Hematopoietic multipotent progenitor cell treated with erythropoietin and hydrocortisone succinate and interleukin-3 and kit ligand, for 4 days (in vitro differentiated cells): ENCODE measurements at places on chromosomes 2 and 18.
A peak's percentile ranks its signal among the peaks of the same experiment; 100 is the strongest.

DNA sequence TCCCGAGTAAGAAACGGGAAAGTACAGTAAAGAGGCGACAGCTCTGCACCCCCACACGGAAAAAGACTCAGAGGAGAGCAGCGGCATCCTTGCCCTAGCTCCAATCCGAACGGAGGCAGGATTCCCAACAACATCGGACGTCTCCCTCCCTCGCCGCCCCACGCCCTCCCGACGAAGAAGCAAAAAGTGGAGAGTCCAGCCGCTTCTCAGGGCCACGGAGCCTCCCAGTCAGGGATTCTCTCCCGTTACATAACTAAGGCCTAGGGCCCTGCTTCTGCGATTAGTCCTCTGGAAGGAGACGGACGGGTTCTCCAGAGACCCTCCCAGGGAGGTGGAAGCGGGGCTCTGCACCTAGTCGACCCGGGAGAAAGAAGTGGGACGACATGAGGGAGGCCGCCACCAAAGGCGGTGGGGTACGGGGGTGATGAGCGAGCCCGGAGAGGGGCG, 587 bp downstream of the SUMO1 start:
- DNase-seq = peak; percentile 52

DNA sequence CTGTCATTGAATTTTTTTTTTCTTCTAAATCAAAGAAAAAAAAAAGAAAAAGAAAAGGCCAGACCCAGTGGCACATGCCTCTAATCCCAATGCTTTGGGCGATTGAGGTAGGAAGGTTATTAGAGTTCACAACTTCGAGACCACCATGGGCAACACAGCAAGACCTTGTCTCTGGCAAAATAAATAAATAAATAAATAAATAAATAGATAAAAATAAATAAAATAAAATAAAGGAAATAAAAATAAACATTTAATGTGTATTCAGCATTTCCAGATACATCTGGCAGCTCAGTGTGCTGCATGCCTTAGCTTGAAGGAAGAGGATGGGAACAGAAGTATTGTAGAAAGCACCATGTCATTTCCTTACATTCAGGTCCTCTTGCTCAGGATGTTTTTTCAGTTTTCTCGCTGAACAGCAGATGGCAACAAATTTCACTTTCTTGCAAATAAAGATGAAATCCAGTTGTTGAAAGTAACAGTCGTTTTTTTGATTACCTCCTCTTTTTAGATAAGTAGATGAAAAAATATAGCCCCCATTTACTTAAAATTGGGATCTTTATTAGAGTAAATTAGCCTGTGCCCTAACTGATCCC, 25.7 kb upstream of the FAM178B start:
- peak; percentile 86 for DNase-seq

DNA sequence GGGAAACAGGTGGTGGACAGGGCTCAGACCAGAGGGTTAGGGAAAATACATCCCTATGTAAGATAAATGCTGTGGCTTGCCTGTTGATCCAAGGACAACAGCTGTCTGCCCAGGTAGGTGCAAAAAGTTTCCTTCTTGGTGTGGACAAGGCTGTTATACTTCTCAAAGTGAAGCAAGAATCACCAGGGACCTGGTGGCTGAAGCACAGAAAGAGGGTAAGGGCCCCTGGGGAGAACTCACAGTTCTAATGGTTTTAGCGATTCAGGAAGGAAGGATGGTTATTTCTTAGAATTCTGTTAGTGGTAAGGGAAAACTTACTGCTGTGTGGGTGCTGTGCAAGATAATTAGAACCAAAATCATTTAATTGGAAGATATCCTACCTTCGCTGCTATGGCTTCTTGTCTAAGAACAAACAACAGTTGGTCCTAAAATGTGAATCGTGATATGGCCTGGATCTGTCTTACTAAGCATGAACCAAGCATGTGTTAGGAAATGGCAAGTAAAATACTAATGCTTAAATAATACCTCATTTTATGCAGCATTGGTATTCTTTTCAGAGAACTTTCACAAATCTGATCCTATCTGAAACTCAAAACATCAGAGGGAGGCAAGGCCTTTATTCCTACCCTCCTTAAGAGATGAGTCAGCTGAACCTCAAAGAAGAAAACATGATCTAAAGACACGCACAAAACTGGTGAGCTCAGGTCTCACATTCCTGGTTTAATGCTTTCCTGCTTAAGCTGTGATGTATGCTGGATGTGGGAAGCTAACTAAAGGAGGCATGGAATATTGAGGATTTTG, 159.2 kb upstream of the THUMPD2 start:
- no peak for DNase-seq

DNA sequence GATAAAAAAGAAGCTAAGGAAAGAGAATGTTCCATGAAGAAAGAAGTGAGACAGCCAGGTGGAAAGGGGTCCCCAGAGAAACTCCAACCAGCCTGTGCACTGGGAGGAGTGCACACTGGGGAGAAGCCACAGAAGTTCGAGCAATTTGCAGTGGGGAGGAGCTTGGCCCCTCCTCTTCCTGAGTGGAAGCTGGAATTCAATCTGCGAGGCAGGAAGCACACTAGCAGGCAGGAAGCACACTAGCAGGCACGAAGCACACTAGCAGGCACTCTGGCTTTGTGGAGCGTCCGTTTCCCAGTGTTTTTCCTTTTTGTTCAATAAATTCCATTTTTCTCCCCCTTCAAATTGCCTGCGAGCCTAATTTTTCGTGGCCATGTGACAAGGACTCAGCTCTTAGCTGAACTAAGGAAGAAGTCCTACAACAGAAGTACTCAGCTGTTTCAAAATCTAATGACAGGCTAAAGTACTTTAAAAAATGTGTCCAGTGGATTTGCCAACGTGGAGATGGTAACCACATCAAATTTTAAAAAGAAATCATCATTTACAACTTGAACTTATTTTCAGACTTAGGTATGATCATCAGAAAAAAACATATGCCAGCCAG, 21.4 kb upstream of the SPIRE1 start:
- DNase-seq = peak; percentile 63

GRCh38 chr2:196331143-196331542, 159.8 kb upstream of the STK17B start:
- peak; percentile 83 for DNase-seq

GRCh38 chr18:79930020-79930642, 21.3 kb downstream of the SLC66A2 start:
- peak; percentile 52 for DNase-seq

- DNase-seq = no peak
These were observed 6.5 kb upstream of the IFIH1 start for GRCh38 chr2:162324953-162325352.

DNA sequence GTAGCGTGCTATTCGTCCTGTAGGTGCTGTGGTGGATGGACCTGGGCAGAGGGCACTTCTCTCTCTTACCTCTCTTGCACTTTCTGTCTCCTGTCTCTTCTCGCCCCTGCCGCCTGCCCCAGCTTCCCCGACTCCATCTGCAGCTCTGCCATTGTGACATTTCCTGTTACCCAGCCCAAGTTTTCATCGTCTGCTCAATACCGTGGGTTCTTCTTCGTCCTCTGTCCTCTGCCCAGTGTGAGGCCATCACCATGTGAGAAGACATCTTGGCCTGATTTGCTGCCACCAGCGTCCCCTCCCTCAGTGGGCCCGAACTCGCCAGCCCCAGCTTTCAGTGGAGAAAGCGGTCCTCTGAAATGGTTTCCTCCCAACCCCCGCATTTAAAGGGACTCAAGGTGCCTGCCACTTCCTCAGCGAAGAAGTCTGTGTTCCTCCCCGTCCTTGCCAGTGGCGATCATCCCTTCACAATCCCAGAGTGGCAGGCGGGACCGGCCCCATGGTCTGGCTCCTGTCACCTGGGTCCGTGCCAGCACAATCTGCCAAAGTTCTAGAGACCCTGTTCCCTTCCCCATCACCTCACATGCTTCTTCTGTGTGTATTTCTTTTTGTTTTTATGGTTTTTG, 18.0 kb downstream of the TGOLN2 start:
- peak; percentile 47 for DNase-seq

- DNase-seq = no peak
These were observed 176.4 kb upstream of the ID2 start for GRCh38 chr2:8505311-8505920.

GRCh38 chr2:12881952-12882351, 165.2 kb downstream of the TRIB2 start:
- peak; percentile 16 for DNase-seq

GRCh38 chr2:101200676-101201075, 49.5 kb upstream of the TBC1D8 start:
- DNase-seq = no peak

DNA sequence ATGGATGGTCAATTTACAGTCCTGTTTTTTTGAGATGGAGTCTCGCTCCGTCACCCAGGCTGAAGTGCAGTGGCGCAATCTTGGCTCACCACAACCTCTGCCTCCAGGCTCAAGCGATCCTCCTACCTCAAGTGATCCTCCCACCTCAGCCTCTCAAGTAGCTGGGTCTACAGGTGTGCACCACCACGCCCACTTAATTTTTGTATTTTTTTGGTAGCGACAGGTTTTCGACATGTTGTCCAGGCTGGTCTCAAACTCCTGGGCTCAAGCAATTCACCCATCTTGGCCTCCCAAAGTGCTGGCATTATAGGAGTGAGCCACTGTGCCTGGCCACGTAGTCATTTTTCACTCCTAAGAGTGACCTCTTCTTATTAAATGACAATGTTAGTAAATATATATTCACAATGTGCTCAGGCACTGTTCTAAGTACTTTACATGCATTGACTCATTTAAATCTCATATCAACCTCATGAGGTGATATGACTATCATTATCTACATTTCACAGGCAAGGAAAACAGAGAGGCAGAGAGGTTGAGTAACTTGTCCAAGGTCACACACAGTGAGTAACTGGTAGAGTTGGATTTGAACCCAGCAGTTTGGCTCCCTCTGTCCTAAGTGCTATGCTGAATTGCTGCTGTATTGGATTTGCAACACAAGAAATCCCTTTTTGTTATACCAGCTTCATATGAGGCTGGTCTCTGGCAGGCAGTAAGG, 5.6 kb upstream of the DIS3L2 start:
- no peak for DNase-seq

DNA sequence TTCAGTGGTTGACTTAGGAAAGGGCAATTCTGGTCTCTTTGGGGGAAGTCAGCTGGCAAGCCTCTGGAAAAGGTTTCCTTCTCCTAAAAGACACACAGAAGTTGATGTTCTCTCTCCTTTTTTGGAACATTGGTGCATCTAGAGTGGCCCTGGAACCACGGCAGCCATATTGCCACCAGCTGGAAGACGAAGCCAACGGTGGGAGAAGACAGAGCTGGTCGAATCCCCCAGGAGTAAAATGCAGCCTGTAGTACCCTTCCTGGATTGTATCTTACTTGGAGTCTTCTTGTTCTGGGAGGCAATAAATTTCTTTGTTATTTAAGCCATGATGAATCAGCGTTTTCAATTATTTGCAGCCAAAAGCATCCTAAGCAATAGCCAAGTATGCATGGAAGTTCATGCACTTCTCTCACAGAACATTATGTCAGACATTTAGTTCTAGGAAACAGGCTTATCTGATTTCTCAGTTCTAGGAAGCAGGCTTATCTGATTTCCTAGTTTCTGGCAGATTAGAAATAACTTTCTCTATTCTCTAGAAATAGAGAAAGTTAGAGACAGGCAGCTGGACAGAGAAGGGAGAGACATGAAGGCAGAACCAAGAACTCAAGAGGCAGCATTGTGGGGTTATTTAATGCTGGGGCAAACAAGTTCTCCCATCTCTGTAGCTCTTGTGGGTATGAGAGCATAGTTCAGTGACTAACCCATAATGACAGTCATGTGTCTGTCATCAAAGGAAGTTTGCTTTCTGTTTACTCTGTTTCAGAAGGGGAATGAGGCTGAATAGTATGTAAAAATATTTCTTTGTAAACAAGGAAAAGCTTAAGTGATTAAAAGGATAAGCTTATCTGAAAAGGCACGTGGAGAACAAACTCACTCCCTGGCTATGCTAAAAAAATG, 40.5 kb upstream of the NABP1 start:
- peak; percentile 72 for DNase-seq

DNA sequence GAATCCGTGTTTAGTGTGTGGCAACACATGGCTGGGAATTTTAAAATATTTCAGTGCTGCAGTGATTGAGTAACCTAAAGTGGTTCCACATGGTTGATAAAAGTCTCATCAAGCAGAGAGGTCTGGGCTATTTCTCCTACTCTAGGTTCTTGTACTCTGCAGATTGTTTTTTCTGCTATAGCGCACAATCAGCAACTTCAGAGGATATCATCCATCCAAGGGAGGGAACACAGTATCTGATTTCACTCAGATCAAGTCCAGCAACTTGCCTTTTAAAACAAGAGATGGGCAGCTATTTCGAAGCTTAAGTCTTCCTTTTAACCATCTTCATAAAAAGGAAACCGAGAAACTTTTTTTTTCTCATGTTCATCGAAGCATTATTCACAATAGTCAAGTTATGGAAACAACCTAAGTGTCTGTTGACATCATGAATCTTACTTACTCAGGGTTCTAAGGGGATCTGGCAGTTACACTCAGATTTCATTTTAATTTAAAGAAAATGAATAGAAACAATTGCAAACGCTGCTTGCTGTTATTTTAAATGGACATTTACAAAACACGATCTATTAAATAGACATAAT, 172.7 kb upstream of the TRIB2 start:
- no peak for DNase-seq

DNA sequence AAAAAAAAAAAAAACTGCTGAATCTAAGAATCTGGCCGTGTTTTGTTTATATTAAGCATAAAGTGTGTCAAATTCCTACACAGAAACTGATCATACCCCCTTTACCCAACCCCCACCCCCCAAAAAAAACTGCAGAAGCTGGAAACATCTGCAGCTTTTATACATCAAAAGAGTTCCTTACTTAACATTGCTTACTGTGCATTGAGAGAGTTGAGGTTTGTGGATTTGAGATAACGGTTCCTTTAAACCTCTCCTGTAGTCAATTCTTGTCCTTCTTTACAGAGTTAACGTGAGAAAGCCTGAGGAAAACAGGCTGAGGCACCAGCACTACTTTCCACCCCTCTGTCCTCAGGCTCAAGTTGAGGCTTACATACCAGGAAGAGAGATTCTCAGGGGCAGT, 34.5 kb downstream of the FRZB start:
- DNase-seq = no peak

- no peak for DNase-seq
These were observed 5.7 kb downstream of the MCM6 start for GRCh38 chr2:135870571-135870970.

GRCh38 chr2:11342551-11343367, 1.7 kb downstream of the ROCK2 start:
- DNase-seq = peak; percentile 48

DNA sequence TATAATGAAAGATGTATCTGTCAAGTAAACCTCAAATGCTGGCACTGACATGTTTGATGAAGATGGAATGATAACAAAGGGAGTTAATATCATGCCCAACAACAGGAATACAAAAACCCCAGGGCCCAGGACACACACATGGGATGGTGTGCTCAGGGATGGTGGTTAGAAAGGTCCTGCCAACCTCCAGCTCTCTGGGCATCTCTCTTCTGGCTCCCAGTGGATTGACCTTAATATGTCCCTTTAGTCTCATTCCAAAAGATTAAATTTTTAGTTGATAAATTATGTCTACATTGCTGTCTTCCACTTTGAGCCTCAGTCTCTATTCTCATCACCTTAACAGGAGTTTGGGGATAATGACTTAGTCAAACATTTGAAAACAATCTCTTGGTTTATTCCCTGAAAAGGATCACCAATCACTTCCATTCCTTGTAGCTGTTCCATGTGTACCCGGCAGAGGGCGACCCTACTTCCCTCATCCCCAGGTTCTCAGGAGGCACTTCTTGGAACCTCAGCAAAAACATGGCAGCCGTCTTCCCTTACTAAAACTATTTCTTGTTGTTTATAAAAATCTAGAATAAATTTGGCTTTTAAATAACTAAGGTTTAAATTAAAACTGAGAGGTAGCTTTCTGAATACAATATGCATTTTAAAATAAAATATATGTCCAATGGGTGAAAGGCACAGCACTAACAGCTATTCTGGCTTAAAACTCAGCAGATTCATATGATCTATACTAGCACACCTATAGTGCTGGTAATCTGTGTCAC, 29.6 kb downstream of the MCEE start:
- DNase-seq = peak; percentile 76

- no peak for DNase-seq
These were observed 9.2 kb downstream of the TGIF1 start for GRCh38 chr18:3458952-3459853.
